IMR-90 (cell line): ENCODE measurements at places on chromosomes 3 and 15.

GRCh38 chr3:178518660-178519396, 17.4 kb upstream of the KCNMB2 start:
- DNase-seq, result no peak

GRCh38 chr3:25166016-25166415, 262.0 kb upstream of the RARB start:
- no peak for DNase-seq

DNA sequence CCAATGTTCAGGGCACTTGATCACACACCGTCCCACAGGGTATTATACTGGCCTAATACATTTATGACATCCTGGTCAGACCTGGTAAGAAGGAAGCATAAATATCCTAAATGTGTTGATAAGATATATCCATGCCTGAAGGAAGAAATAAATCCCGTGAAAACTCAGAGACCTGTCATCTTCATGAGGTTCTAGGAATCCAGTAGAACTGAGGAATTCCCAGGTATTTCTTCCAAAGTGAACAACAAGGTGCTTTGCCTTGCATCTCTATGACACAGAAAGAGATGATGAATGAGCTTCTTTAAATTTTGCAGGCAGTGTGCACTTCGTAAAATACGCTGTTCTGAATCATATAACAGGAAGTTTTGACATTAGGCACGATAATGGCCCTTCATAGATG, 78.1 kb upstream of the VGLL3 start:
- DNase-seq, result no peak

GRCh38 chr15:86916671-86917360, 837.1 kb downstream of the AGBL1 start:
- no peak for DNase-seq

DNA sequence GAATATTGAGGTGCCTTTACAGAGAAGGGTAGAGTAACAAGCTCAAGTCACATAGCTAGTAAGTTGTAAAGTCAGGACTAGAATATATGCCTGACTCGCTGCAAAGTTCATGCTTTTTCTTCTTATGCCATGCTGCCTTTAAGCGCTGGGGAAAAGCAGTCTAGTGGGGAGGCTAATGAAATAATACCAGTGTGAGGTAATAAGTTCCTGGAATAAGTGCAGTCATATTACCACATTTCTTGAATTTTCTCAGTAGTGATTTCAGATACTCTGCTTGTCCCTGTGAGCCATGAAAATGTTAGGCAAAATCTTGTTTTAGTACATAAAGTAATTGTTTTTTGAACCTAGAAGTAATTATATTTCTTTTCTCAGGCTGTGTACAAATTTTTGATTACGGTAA, 71.8 kb downstream of the SYN2 start:
- no peak for DNase-seq

GRCh38 chr15:77499087-77499760, 78.5 kb downstream of the HMG20A start:
- DNase-seq, result peak; percentile 26

- DNase-seq, result peak; percentile 54
Measured at GRCh38 chr3:170344971-170345370, 12.5 kb upstream of the SKIL start.

- no peak for DNase-seq
Measured at GRCh38 chr3:144257381-144257780, 285.8 kb downstream of the DIPK2A start.

GRCh38 chr3:144351011-144351410, 379.4 kb downstream of the DIPK2A start:
- DNase-seq, result no peak

DNA sequence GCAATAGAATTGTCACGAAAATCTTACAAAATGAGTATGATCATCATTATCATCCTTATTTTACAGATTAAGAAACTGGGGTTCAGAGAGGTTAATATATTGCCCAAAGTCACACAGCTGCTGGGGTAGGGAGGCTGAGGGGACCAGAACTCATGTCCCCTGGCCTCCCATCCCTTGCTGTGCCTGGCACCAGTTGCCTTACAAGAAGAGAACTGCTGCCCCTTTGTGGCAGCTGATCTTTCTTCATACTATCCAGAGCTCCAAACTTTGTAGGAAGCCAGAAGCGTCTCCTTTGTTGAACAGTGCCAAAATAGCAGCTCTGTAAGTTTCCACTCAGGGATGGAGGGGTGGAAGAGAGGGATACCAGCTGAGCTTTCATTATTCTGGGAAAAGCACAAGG, 236.8 kb upstream of the TBC1D5 start:
- no peak for DNase-seq

DNA sequence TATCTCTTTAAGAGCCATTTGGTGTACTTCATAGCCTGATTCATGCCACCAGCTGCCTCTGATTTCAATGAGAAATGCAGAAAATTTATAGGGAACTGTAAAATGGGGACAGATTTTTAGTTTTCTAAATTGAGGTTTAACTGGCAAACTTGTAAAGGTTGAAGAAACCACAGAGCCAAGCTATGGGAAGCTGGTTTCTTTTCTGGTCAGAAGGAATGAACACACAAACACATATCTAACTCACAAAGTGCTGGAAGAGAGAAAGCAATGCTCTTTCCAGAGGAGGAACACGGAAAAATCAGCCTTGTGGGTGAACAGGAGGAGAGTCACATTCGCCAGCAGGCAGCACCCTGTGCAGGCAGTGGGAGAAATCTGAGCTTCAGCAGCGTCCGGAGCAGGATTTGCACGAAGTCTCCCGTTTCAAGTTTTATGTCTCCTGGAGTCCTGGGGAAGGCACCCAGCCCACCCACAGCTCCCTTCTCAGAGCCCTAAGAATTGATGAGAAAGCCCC, 481 bp downstream of the MASP1 start:
- DNase-seq, result peak; percentile 64

- no peak for DNase-seq
Measured at GRCh38 chr3:73271-73670, 123.3 kb upstream of the CHL1 start.

GRCh38 chr3:104635872-104636580, 730.7 kb upstream of the ALCAM start:
- DNase-seq, result no peak

DNA sequence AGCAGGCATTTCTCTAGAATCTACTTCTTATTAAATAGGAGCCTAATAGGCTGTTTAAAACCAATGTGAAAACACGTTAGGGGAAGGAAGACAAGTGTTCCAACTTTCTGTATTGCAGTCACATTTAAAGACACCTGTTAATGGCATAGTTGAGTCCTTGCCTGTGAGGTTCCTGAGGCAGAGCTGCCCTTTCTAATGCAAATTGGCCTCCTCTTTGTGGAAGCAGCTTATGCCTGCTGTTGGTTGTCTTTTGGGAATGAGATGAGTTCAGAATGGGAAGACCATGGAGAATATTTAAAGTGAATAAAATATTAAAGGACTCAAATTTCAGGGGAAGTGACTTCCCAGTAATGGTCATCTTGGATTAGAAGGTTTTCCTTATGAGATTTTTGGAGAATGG, 51.2 kb downstream of the NEK11 start:
- DNase-seq, result no peak

DNA sequence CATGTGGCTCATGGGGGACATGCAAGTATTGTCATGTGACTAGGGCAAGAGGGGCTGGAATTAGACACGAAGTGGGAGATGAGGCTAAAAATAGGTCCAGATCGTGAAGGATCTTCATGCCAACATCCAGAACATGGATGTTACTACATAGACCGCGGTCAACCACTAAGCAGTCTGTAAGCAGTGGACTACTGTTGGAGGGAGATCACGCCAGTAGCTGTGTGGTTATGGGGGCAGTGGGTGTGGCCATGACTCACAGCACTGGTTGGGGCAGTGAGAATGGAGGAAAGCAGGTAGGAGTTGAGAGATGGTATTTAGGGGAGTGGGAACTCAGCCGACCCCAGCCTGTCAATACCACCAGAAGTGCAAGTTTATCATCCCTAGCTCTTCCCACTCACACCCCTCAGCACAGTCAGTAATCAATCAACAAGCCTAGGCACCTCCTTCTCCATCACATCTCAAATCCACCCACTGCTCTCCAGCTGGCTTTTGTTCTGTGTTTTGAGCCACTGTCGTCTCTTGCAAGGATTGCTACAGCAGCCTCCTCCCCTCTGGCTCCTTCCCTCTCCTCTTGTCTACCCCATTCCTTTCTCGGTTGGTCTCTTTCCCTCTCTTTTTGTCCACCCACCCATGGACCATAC, 107.2 kb upstream of the ABHD17C start:
- DNase-seq, result peak; percentile 81

DNA sequence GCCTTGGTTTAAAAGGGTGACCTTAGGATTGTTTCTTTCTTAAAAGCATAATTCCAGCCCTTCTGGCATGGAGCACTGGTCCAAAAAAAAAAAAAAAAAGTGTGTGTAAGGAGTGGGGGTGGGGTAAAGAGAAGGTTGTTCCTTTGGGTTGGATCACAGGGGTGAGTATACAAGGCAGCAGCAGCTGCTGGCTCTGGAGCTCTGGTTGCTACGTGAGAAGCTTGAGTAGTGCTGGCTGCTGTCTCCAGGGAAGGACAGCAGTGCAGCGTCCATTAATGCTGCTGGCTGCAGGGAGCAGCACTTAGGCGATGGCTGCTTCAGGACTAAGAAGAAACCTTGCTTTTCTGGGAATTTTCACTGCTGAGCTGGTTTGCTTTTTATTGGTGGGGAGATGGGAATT, 2.3 kb downstream of the SETD5 start:
- DNase-seq, result peak; percentile 97

DNA sequence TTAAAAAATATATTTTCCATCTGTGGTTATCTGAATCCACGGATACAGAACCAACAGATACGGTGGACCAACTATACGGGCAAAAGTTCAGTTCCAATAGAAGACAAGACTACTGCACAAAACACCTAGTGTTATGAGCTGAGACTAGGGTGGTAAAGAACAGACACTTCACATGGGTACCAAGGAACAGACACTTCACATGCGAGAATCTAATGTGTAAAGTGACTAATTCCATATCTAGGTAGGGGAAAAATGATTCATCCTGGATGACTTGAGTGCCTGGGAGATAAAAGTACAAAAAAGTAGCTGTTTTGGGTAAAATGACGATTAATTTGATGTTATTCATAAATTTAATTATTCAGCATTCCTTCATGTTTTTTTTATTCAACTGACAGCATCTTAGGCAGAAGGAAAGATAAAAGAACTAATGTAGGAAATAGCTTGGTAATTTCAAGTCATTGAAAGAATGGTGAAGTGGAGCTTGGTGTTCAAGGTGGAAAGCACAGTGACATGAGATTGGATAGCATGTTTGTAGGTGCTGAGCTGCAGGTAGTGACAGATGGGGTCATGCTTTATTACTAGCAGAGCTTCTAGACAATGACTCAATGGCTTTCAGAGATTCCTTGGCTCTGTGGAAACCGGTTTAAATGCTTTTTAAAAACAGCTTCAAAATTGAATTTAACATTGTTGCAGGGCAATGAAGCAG, 5.2 kb downstream of the CD200 start:
- DNase-seq, result no peak

DNA sequence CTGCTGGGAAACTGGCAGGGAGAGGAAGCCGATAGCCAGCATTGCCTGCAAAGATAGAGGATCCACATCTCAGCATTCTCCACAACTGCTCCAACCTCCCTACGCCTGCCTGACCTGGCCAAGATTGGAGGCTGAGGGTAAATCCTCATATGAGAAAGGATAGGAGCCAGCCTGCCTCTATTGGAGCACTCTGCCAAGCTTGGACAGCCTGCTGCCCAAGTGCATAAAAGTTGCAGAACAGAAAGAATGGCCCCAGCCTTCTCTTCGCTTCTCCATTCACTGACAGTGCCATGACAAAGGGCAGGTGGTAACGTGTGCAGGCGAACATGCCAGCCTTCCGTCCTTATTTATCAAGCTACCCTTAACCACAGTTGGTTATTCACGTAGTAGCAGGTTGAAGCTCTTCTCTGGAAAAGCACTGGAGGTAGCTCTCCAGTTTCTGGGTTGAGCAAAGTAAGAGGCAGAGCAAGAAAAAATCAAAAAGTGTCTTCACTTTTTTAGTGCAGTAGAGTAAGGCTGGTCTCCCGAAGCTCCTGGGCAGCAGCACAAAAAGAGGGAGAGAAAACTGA, 4.3 kb downstream of the BMF start:
- no peak for DNase-seq

- DNase-seq, result no peak
Measured at GRCh38 chr15:92035961-92036360, 182.5 kb downstream of the SLCO3A1 start.

DNA sequence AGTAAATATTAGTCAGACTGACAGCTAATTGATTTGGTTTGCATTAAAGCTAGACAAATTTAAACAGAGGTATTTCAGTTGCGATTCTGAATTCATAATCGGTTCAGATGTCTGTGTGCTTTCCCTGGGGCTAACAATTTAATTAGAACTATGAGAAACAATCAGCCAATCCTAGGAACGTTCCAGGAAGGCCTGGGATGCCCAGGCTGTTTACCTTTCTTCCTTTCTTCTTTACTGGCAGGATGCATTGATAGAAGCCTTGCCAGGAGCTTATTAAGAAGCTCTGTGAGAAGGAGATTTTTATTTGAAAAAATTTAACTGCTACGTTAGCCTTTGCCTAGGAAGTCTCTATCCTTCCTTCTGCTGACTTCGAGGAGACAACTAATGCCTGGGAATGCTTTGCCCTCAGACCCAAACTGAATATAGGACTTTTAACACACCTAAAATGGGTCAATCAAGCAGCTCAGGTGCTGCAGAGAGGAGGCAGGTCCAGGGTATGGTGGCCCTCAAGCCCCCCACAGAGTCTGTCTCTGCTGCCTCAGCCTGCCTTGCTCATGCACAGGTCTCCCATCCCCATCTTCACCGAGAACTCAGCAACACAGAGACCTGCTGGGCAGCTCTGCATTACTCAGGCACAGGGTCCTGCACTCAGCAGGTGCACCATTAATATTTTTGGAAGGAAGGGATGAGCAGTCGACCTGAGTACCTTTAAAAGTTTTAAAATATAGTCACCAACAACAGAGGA, 48.5 kb downstream of the PCSK6 start:
- DNase-seq, result no peak

- no peak for DNase-seq
Measured at GRCh38 chr3:183410280-183410679, 18.1 kb downstream of the MCF2L2 start.

DNA sequence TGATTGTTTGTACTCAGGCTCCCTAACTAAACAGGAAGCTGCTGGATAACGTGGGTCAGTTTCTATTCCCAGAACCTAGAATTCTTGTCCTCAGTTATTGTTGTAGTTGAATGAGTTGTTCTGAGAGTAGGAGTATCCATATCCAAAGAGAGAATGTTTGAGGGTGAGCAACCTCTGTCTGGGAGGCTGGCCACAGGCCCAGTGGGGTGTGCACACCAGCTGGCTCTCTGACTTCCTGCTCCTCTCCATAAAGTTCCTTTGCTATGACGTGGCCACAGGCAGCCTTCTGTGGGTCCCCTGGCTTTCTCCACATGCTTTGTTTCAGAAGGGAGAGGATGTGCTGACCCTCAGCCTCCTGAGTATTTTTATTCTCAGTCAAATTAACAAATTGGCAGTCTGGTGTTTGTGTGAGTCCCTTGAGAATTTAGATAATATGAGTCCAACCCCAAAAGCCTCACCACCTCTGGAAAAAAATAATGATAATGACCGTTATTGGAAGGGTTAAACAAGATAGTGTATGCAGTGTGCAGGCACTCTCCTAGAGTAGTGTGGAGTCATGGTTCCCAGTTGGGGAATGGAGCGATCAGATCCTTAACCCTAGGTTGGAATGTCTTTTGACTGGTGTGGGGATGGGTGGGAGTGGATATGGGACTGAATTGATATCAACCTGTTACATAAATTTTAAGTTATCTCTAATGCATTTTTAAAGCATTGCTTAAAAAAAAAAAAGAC, 47.6 kb upstream of the MED12L start:
- DNase-seq, result peak; percentile 97
